Airway epithelial cell (primary cell): ENCODE measurements at places on chromosomes 4 and X. TPM values are rescaled to one million over a fixed set of nuclear protein-coding genes. Genes with fewer than 3 reads are reported as not detected.

NAP1L2 gene
- 0.28 and 0.56 TPM in 2 replicates for total RNA-seq

CENPE gene
- total RNA-seq, result 11.1 and 12.5 TPM in 2 replicates

PAK3 gene
- 1.2 and 1.4 TPM in 2 replicates for total RNA-seq

CLTRN gene
- total RNA-seq, result 0.46 and 0.85 TPM in 2 replicates

SORBS2 gene
- 6.3 and 17.7 TPM in 2 replicates for total RNA-seq

KIAA0232 gene
- total RNA-seq, result 11.5 and 16.0 TPM in 2 replicates

IL2 gene
- not detected in 2 replicates for total RNA-seq

USP51 gene
- total RNA-seq, result 0.09 and 0.42 TPM in 2 replicates

MAGEA10 gene
- not detected in 2 replicates for total RNA-seq

SSX4 gene
- total RNA-seq, result not detected in 2 replicates

DMRTC1 gene
- not detected in 2 replicates for total RNA-seq

DDIT4L gene
- total RNA-seq, result 0.07 and 0.14 TPM in 2 replicates

IL2RG gene
- not detected in 2 replicates for total RNA-seq

TRAM1L1 gene
- total RNA-seq, result 0.88 and 1.9 TPM in 2 replicates

GPM6B gene
- 2.8 and 5.7 TPM in 2 replicates for total RNA-seq

GPR34 gene
- not detected in 2 replicates for total RNA-seq

GAGE1 gene
- total RNA-seq, result not detected in 2 replicates

DAPP1 gene
- total RNA-seq, result 27.7 and 29.6 TPM in 2 replicates

LANCL3 gene
- total RNA-seq, result 0.05 and 0.78 TPM in 2 replicates

UGT2B15 gene
- total RNA-seq, result 1.2 TPM in 1 of 2 replicates, not detected in the other

PTPN13 gene
- 46.8 and 50.6 TPM in 2 replicates for total RNA-seq

ING2 gene
- total RNA-seq, result 20.0 and 24.2 TPM in 2 replicates

ARL9 gene
- total RNA-seq, result 0.07 and 0.23 TPM in 2 replicates

PDGFRA gene
- total RNA-seq, result 1.1 and 2.2 TPM in 2 replicates

FRG2 gene
- total RNA-seq, result not detected in 2 replicates

CFAP47 gene
- not detected in 2 replicates for total RNA-seq

GLOD5 gene
- not detected in 2 replicates for total RNA-seq

CNKSR2 gene
- total RNA-seq, result 0.49 and 3.3 TPM in 2 replicates

GNRHR gene
- 0.07 TPM in 1 of 2 replicates, not detected in the other for total RNA-seq

PNMA6F gene
- not detected in 2 replicates for total RNA-seq

SORCS2 gene
- total RNA-seq, result 0.93 and 2.3 TPM in 2 replicates
